IMR-90 (cell line): ENCODE measurements at places on chromosomes 3 and 15. TPM values are rescaled to one million over a fixed set of nuclear protein-coding genes. Genes with fewer than 3 reads are reported as not detected.

DNA sequence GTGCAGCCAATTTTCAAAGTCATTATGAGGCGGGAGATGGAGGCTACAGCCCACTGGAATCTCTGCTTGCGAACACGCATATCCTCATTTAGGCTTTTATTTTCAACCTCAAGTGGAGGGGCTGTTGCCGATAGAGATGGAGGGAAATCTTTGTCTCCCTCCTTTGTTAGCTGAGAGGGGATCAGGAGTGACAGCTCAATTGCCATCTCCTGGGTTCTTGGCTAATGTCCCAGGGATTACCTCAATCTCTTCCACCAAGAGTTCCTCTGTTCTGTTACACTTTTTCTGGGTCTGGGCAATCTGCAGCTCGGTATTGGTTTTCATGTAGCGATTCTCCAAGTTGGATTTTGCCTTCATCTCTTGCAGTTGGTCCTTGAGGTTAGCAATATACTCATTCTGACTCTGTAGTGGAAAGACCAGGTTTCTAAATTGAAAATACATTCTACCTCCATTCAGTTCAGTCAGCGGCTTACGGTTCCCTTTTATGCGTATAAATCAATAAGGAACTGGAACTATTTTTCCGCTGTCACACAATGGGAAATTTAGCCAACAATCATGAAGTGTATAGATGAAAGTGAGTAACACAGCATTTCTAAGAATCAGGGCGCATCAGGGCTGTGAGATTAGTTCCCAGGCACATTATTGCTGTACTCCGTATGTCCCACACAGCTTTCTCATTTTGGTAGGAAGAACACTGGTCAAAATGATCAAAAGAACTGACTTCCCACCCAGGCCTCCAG is 36.2 kb upstream of the RPL35A start:
- DNase-seq: no peak

The DLL4 gene
- 1.7 and 1.8 TPM in 2 replicates for total RNA-seq

DNA sequence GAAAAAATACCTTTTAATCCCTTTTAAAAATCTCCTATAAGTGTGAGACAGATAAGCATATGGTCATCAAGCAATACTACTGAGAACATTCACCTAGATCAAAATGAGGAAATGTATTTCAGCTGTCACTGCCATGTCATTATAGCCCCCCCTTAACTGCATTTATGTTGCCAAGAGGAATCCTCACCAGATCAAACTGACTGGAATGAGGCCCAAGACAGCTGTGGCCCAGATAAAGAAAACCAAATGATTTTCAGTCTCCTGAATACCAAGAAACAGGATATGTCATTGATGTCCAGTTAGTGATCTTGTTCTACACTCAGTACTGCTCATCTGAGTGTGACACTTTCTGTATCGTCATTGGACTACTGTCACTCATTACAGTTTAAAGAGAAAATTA is 35.1 kb upstream of the CPB1 start:
- DNase-seq: no peak

DNA sequence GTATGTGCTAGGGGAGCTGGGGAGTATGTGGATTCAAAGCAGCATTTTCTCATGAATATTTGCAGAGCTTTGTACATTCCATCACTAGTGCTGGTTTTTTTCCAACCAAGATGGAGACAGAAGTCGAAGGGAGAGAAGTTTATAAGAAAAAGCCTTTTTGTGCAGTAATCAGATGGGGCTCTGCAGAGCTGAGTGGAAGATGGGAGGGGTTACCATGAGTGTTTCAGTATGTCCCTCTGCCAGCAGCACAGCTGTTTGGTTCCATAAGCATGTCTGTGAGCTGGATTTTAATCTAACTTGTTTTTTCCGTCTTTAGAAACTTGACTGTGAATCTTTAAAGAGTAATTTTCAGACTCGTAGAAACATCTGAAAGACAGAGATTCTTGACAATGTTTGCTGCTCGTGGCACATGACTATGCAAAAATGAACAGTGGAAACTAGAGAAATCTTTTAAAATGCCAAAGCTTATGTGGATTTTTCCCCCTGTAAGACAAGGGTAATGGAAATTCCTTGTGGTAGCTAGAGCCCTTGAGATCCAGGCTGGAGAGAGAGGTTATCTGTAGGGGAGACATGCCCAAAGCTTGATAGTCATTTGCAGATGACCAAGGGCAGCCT is 20.3 kb downstream of the STARD9 start:
- peak; percentile 63 for DNase-seq

The MYEF2 gene
- total RNA-seq: 4.5 and 7.5 TPM in 2 replicates

- DNase-seq: no peak
Observed at GRCh38 chr3:106231086-106231485, 362.3 kb upstream of the CBLB start.

DNA sequence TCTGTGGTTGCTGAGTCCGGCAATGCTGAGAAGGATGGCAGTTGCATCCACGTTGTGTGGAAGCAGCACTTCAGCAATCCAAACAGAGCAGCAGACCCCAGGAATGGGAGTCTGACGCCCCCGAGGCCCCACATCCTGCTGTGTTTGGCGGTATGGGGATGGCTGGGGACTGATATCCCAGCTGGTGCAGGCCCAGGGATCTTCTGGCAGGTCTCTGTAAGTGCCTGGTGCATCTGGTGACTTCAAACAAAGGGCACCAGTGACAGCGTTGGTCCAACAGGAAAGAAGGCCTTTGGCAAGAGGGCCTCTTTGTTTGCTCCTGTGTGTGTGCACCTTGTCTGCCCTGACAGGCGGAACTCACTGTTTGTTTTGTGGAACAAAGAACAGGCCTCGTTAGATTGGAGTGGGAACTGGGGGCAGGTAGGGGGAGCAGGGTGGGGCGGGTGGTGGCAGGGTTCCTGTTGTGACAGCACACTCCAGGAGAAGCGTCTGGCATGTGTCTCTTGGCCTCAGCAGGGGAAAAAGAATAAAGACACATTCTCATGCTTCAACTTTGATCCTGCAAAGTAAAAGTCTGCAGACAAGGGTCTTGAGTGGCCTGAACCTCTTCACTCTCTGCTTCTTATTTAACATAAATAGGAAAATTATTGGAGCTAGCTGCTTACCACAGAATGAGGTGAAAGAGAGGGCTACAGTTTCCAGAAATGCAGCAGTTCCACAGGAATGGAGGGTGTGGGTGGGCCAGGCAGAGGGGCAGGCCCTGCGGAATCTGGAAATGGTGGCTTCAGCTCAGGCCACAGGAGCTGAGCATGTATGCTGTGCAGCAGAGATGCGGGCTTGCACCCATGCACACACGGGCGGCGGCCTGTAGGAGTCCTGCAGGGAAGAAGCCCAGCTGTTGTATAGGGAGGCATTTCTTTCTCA is 94.5 kb upstream of the MYZAP start:
- no peak for DNase-seq

The GPR62 gene
- under 0.01 TPM in 1 of 2 replicates, not detected in the other for total RNA-seq

DNA sequence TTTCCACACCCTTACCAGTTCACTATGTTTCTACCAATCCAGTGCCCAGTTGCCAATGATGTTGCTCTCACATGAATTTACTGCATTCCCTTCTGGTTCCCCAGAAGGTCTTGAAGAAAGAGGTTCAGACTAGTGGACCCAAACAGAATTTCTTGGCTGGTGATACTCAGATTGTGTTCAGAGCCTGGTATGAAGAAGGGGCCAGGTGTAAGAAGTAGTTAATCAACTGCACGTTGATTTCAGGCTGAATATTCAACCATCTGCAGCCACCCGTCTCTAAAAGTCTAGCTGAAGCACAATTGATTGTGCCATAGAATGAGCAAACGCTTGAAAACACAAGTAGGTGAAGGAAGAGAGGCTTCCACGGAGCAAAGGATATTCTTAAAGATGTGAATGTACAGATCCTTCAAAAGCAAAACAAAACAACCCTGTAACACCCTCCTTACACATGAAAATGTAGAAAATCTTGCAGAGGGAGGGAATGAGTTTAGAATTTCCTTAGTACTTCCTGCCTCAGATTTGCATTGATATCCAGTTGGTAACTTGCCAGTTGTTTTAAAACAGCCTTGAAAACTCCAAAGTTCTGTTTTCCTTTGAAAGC is 4.7 kb downstream of the RBMS3 start:
- peak; percentile 33 for DNase-seq
